Epithelial cell of esophagus (primary cell): ENCODE measurements at places on chromosomes 2 and 18.

DNA sequence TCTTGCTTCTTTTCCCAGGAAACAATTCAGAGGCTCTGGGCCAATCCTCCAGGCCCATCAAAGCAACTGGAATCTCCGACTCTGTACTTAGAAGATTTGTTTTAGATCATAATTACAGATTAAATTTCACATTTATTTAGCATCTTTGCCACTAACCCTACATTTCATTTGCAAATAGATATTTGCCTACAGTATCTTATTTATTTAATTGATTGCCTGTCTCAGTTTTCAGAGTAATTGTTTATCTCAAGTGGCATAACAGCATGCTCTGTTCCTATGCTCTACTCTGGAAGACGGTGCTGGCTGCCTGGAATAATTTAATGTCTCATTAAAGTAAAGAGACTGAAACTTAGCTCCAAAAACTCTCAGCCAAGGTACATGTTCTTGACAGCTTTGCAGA, 213.4 kb downstream of the HNMT start:
- no peak for DNase-seq

GRCh38 chr2:50712569-50712968, 319.4 kb downstream of the NRXN1 start:
- no peak for DNase-seq

- DNase-seq = no peak
These were observed 439.8 kb downstream of the TNS1 start for GRCh38 chr2:217562871-217563480.

DNA sequence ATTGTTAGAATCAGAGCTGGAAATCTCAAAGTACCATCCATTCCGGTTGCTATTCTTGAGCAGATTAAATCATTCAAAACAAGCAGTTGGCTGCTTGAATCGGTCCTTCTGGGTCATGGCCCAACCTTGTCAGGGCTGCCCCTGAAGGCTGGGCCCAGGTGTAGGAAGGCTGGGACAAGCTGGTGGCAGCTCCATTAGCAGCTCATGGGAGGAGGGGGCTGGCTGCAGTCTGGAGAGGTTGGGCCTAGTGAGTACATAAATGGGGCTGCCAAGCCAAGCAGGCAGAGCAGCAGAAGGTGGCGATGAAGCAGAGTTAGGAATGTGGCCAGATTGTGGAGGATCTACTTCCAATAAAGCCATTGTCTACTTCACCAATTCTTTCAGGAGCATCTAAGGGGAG, 81.4 kb downstream of the ADCYAP1 start:
- DNase-seq = no peak

GRCh38 chr2:3662239-3662638, 4.2 kb downstream of the ALLC start:
- DNase-seq = no peak
